RWPE1 (cell line): ENCODE measurements at places on chromosomes 11 and 22.
A peak's percentile ranks its signal among the peaks of the same experiment; 100 is the strongest.

DNA sequence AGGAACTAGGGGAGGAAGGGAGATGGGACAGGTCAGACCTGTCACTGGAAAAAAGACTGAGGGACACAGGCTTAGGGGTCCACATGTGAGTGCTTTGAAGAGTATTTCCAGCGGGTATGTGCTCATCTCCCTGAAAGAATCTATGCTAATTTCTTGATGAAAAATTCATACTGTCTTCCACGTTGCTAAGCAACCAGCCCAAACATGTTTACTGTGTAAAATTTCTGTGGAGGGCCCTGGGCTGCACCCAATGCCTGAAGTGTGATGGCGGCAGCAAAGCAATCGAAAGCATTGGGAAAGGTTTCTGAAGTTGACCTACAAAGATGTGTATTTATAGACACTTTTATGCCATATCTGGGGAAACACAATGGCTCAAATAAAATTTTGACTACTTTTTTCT lies 7.4 kb downstream of the SYT13 start:
- DNase-seq = no peak

- DNase-seq = peak; percentile 4
Observed at GRCh38 chr11:83671289-83671688, 385.1 kb upstream of the CCDC90B start.

DNA sequence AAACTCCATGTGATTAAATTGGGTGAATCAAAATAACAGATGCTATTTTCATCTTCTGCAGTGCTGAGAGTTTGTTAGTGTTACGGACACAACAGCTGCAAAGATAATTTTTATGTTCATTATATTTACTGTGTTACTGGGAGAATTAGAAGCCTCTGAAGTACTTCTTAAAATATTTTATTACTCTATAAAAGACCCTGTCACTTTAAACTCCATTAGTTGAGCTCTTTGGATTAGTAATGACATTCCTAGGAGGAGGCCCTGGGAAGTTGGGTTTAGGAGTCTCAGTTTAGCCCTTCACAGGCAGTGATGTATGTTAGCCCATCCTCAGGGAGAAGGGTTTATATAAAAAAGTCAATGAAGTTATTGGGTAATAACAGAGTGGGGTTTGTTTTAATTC lies 596.7 kb downstream of the JRKL start:
- no peak for DNase-seq

- DNase-seq = peak; percentile 71
Observed at GRCh38 chr22:23849009-23850006, 8.4 kb upstream of the SLC2A11 start.

DNA sequence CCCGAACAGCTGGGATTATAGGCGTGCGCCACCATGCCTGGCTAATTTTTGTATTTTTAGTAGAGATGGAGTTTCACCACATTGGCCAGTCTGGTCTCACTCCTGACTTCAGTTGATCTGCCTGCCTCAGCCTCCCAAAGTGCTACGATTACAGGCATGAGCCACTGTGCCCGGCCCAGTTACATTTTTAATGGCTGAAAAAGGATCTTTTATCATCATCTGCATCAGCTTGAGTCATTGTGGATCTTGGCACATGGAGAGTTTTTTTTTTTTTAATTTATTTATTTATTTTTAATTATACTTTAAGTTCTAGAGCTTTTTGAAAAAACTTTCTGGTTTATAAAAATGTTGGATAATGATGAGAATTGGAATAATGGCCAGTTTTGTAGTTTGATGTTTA lies 8.6 kb downstream of the IGHMBP2 start:
- DNase-seq = no peak

DNA sequence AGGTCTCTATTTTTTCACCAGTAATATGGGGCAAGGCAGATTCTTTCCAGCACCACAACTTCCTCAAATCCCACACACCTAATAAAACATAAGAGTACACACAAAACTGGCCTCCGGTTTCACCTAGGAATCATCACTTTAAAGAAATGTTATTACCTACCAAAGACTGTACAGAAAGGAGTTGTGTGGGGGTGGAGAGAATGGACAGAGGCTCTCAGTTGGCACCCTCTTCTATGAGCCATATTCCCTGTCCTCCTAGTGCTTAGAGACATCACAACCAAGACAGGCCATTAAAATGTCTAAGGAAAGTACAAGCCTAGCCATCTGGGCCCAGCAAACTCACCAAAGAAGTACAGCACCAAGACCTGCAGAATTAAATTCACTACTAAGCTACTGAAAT lies 56.1 kb downstream of the RBFOX2 start:
- no peak for DNase-seq

- DNase-seq = no peak
Observed at GRCh38 chr11:129234978-129235377, 42.9 kb upstream of the ARHGAP32 start.

GRCh38 chr11:129595038-129595962 lies 219.7 kb downstream of the BARX2 start:
- no peak for DNase-seq

DNA sequence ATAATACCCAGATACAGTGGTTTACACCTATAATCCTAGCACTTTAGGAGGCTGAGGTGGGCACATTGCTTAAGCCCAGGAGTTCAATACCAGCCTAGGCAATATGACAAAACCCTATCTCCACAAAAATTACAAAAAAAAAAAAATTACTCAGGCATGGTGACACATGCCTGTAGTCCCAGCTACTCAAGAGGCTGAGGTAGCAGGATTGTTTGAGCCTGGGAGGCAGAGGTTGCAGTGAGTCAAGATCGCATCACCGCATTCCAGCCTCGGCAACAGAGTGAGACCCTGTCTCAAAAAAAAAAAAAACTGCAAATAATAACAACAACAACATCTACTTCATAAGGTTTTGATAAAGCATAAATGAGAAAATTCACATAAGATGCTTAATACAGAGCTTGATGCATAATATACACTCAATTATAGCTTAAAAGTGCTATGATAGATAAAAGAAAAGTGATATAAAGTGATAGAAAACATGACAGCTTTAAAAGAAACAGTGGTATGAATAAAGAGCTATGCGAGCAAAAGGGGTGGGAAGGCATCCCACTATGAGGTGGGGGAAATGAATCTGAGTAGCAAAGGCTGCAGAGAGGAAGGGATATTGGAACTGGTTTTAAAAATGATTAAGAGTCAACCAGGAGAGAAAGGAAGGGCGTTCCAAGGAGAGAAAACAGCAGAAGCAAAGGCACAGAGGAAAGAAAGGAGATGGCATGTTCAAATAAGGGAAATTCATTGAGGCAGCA lies 197.6 kb downstream of the KIF18A start:
- no peak for DNase-seq

GRCh38 chr11:2366276-2366675 lies 10.8 kb upstream of the CD81 start:
- no peak for DNase-seq

- no peak for DNase-seq
Observed at GRCh38 chr11:80816454-80816847, 1375.6 kb upstream of the TENM4 start.

DNA sequence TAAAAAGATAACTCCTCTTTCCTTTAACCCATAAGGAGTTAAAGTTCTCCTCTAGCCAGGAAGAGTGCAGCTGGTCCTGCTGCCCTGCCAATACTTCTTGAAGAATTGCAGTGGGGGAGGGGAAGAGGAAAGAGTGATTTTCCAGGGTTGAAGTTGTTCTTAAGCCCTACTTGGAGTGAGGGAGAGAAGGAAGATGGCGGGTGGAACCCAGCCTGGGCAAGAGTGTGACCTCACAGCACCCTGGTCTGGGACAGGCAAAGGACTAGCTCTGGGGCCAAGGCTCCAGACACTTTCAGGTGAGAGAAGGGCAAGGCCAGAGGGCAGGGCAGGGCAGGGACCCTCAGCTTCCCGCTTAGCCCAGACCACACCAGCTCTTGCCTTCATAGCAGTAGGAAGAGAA lies 6.6 kb downstream of the TNKS1BP1 start:
- no peak for DNase-seq

DNA sequence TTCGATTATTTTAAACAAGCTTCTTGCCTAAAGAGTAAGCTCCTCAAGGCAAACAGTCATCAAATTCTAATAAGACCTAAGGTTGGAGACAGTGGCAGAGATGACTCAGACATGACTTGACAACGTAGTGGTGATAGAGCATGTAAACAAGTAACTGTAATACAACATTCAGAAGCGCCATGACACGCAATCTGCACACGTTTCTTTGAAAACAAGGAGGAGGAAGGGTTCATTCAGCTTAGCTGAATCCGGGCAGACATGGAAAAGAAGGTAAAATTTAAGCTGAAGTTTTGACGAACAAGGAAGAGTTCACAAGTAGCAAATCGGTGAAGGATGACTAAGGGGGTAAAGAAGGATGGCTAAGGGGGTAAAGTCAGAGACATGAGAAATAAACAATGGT lies 152.4 kb upstream of the ZC3H12C start:
- peak; percentile 68 for DNase-seq

DNA sequence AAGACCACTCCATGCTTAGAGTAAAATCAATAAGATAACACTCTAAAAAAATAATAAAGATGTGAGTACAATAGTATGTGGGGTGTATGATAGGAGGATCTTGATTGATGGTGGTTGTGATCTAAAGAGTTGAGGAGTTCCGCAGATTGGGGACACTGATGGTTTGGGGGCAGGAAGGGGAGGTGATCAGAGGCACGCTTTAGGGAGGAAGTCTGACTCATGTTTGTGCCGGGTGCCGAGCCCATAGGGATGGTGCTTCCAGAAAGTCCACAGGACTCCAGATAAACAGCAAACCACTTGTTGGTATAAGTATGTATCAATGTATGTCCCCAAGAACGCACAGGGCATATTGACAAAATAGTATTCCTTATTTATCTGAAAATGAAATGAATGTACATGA lies 27.5 kb downstream of the LINC01488 start:
- no peak for DNase-seq

- no peak for DNase-seq
Observed at GRCh38 chr22:20056161-20056560, 23.9 kb upstream of the DGCR8 start.

DNA sequence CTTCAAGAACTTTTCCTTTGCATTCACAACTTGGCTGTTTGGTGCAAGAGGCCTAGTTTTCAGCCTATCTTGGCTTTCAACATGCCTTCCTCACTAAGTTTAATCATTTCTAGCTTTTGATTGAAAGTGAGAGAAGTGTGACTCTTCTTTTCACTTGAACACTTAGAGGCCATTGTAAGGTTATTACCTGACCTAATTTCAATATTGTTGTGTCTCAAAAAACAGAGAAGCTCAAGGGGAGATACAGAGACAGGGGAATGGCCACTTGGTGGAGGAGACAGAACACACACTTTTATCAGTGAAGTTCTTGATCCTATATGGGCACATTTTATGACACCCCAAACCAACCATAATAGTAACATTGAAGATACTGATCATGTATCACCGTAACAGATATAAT lies 532.3 kb downstream of the DLG2 start:
- no peak for DNase-seq

GRCh38 chr11:119952441-119952840 lies 185.5 kb downstream of the TRIM29 start:
- no peak for DNase-seq

- peak; percentile 17 for DNase-seq
Observed at GRCh38 chr22:36818010-36818642, 1.3 kb upstream of the PVALB start.

DNA sequence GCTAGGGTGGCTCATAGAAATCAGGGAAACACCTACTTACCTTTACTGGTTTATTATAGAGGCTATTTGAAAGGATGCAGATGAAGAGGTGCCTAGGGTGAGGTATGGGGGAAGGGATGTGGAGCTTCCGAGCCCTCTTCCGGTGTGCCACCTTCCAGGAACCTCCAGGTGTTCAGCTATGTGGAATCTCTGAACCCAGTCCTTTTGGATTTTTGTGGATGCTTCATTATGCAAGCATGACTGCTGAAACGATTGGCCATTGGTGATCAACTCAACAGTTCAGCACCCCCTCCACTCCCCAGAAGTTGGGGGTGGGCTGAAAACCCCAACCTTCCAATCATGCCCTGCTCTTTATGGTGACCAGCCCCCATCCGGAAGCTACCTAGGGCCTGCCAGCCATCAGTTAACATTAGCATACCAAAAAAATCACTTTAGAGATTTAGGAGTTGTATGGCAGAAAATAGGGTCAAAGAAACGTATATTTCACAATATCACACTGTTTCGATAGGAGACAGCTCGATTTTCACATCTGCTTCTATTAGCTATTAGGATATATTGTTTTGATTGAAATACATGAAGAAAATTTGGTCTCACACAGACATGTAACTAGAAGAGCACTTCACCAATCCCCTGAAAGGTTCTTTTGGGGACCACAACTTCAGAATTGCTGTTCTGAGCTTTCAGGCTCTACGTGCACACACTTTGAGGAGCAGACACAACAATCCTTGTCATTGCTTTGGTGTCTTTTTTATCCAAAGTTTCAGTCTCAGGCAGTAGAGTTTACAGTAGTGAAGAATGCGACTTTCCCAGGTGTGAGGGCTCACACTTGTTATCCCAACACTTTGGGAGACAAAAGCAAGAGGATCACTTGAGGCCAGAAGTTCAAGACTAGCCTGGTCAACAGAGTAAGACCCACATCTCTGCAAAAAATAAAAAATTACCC lies 3.3 kb upstream of the POLR2G start:
- DNase-seq = no peak

DNA sequence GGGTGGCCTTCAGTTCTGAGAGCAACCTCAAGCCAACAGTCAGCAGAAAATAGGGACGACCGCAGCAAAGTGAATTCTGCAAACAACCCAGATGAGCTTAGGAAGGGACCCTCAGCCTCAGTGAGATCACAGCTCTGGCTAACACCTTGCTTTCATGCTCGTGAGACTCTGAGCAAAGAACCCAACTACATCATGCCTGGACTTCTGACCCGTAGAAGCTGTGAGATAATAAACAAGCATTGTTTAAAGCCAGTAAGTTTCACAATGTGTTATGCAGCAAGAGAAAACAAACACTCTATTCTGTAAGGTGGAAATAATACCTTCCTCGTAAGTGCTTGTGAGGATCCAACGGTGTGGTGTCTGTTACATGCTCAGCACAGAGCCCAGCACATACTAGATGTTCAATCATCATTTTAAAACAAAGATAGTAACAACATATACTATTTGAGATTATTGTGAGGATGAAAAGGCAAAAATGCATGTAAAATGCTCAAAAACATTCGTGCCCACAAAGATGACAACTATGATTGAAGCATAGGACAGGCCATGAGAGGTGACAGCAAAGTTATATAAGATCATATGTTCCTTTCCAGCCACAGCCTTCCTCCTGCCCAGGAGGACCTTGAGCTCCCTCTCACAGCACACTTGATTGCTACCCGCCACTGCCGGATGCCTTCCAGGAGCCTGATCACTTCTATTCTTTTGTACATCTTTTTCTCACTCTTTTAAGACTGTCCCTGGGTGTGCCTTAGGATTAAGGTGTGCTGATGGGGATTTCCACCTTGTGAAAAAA lies 433.3 kb downstream of the BUD13 start:
- no peak for DNase-seq

DNA sequence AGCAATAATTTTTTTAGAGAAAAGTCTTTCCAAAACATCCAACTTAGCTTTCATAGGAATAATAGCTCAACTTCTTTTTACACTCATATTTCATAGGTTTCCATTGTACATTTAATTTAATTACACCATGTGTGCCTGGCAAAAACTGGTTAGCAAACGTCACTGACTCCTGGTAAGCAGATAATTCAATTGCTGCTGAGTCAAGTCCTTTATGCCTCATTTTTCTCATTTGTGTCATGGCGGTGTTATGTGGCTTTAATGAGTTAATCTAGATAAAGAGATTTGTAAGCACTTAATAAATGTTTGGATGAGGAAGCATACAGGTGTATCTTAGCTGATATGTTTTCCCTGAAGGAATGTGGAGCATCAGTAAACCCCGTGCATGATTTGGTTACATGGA lies 41.2 kb upstream of the PAK1 start:
- DNase-seq = no peak

GRCh38 chr11:64765851-64766665 lies 6.3 kb upstream of the PYGM start:
- no peak for DNase-seq

- DNase-seq = no peak
Observed at GRCh38 chr11:97615546-97615945, 1225.7 kb downstream of the JRKL start.
